ENCODE measurements at places on chromosomes 11 and 22. TPM values are rescaled to one million over a fixed set of nuclear protein-coding genes. Genes with fewer than 3 reads are reported as not detected.

Gene SEPTIN3
- not detected for total RNA-seq

- H3K27ac ChIP-seq = peak overlapping the region; percentile 78
- peaks cover 28% of the 10 kb centered on the region for H3K4me1 ChIP-seq
Observed at GRCh38 chr11:121741351-121741760, 288.6 kb upstream of the SORL1-AS1 start.

- no peak for DNase-seq
- H3K27ac ChIP-seq = no peak overlapping the region
- H3K27me3 ChIP-seq = peaks cover 52% of the 10 kb centered on the region
- no peak overlapping the region for H3K4me3 ChIP-seq
- H3K36me3 ChIP-seq = no peaks in the 10 kb centered on the region
Observed at GRCh38 chr22:36798674-36799066, 18.2 kb downstream of the PVALB start.

- H3K27ac ChIP-seq = no peak overlapping the region
- H3K4me3 ChIP-seq = no peak overlapping the region
- H3K27me3 ChIP-seq = peaks cover 63% of the 10 kb centered on the region
- no peak for DNase-seq
- H3K4me1 ChIP-seq = peaks cover 38% of the 10 kb centered on the region
Observed at GRCh38 chr11:72241291-72241781, 2.6 kb downstream of the PHOX2A start.

GRCh38 chr22:11066458-11067285 lies 4461.3 kb upstream of the OR11H1 start:
- H3K4me1 ChIP-seq = no peaks in the 10 kb centered on the region
- no peak for DNase-seq
- no peak overlapping the region for H3K27ac ChIP-seq
- H3K36me3 ChIP-seq = no peaks in the 10 kb centered on the region
- H3K27me3 ChIP-seq = no peaks in the 10 kb centered on the region

DNA sequence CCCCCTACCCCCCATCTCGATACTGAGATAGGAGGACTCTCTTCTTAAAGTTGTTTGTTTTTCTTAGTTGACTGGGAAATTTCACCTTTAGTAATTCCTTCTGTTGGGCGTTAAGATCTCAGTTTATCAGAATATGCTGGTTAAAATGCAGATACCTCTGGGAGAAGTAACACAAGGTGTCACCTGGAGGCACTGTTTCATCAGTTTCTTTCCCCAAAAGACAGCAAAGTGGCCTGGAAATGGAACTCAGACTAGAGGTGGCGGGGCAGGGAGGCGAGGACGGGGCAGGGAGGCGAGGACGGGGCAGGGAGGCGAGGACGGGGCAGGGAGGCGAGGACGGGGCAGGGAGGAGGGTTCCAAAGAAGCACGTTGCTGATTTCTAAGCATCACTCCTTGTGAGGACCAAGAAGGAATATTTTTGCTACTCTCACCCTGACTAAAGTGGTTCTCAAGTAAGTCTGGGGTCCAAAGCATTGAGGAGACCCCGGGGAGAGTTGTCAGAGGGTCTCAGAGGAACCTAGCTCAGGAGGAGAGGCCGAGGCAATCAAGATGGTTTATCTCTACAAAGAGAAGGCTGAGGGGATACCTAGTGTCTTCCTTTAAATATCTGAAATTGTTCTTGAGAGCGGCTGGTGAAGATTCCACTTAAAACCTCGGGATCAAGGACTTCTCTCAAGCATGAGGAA lies 147.0 kb upstream of the B3GAT1 start:
- no peak overlapping the region for H3K4me3 ChIP-seq
- H3K27me3 ChIP-seq = peaks cover 25% of the 10 kb centered on the region
- H3K27ac ChIP-seq = no peak overlapping the region
- DNase-seq = no peak

Gene ZFTA
- 8.6 TPM for total RNA-seq

GRCh38 chr11:14376920-14377319 lies 17.9 kb upstream of the RRAS2 start:
- no peaks in the 10 kb centered on the region for H3K36me3 ChIP-seq
- peaks cover 28% of the 10 kb centered on the region for H3K4me1 ChIP-seq
- no peak overlapping the region for H3K27ac ChIP-seq

Gene SLC6A5
- not detected for total RNA-seq

- H3K36me3 ChIP-seq = no peaks in the 10 kb centered on the region
- no peak overlapping the region for H3K27ac ChIP-seq
- peaks cover 52% of the 10 kb centered on the region for H3K27me3 ChIP-seq
Observed at GRCh38 chr11:120142441-120143100, 4.7 kb upstream of the TRIM29 start.

- H3K4me1 ChIP-seq = peaks cover 15% of the 10 kb centered on the region
- DNase-seq = no peak
- peaks cover 13% of the 10 kb centered on the region for H3K27me3 ChIP-seq
- H3K27ac ChIP-seq = no peak overlapping the region
Observed at GRCh38 chr11:120854988-120855387, 168.9 kb upstream of the TBCEL start.

Gene DDI1
- not detected for total RNA-seq

Gene TYR
- not detected for total RNA-seq

Gene MUS81
- 23.9 TPM for total RNA-seq

- H3K36me3 ChIP-seq = peaks cover 92% of the 10 kb centered on the region
- no peaks in the 10 kb centered on the region for H3K27me3 ChIP-seq
- H3K4me3 ChIP-seq = no peak overlapping the region
Observed at GRCh38 chr22:43994006-43994405, 30.1 kb upstream of the PARVB start.

GRCh38 chr11:20112291-20113148 lies 47.8 kb downstream of the DBX1 start:
- no peak overlapping the region for H3K4me3 ChIP-seq
- peaks cover 25% of the 10 kb centered on the region for H3K4me1 ChIP-seq
- peak overlapping the region; percentile 77 for H3K27ac ChIP-seq
- DNase-seq = peak; percentile 76
